ENCODE measurements at places on chromosomes 1 and 21. TPM values are rescaled to one million over a fixed set of nuclear protein-coding genes. Genes with fewer than 3 reads are reported as not detected.

GRCh38 chr1:233180641-233181364, 114.7 kb downstream of the PCNX2 start:
- DNase-seq: no peak
- no peak overlapping the region for H3K27ac ChIP-seq
- no peaks in the 10 kb centered on the region for H3K27me3 ChIP-seq

- no peak overlapping the region for H3K27ac ChIP-seq
- H3K4me1 ChIP-seq: no peaks in the 10 kb centered on the region
- DNase-seq: peak; percentile 7
- H3K36me3 ChIP-seq: no peaks in the 10 kb centered on the region
These were observed 14.5 kb upstream of the CCDC185 start for GRCh38 chr1:223378754-223379153.

DNA sequence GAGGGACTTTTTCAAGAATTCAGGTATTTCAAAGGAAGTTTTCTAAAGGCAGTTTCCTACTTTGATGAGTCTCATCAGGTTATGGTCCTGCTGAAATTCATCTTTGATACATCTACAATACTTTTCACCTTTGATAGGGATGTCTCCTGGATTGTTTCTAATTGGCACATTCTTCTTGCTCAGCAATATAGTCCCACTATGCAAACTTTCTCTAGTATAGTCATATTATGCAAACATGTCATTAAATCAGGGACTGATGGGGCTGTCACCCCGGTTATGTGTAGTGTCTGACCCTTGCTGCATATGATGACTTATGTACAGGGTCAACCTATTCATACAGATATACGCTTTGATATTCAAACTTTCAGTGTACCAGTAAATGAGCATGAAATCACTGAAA, 379 bp upstream of the FCRL1 start:
- no peak overlapping the region for H3K27ac ChIP-seq
- no peak for DNase-seq
- peaks cover 29% of the 10 kb centered on the region for H3K27me3 ChIP-seq
- no peaks in the 10 kb centered on the region for H3K4me1 ChIP-seq

- DNase-seq: no peak
- H3K27ac ChIP-seq: no peak overlapping the region
- H3K4me1 ChIP-seq: peaks cover 17% of the 10 kb centered on the region
- H3K4me3 ChIP-seq: no peak overlapping the region
- peaks cover 17% of the 10 kb centered on the region for H3K27me3 ChIP-seq
These were observed 10.3 kb downstream of the ITGB2 start for GRCh38 chr21:44910229-44911067.

SYCP1 gene
- total RNA-seq: not detected
